ENCODE measurements at places on chromosomes 6 and 20.

- no peak for DNase-seq
Observed at GRCh38 chr20:21715193-21715881, 9.9 kb downstream of the PAX1 start.

DNA sequence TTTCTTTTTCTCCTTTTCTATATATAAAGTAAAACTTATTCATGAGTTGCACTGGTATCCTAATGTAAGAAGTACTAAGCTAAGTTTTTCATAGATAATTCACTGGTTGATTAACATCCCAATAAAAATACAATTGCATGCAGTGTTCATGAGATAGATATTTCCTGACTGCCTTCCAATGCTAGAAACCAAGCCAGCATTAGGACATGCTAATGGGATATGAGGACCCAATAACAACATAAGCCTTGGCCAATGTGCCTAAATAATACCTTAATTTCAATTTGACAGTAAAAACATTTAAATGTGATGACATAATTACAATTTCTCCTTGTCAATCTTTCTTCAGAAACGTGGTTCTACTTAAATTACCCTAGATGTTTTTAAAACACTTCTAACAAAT is 152.7 kb downstream of the RNGTT start:
- DNase-seq = no peak

DNA sequence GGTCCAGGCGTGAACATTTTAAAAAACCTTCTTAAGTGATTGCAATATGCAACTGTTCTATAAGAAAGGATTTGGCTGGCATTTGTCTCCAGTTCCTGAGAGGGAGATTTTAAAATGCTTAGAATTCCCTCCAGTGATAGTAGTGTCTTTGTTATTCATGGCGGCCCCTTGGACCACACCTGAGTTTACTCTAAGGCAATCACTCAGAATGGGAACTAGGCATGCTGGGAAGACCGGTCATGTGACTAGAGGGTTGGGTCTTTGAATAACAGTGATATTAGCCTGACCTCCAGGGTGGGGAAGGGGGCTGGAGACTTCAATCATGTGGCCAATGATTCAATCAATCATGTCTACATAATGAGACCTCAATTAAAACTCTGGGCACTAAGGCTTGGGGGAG is 50.7 kb upstream of the UTRN start:
- no peak for DNase-seq

- no peak for DNase-seq
Observed at GRCh38 chr6:166104107-166104506, 63.5 kb downstream of the TBXT start.

- peak; percentile 43 for DNase-seq
Observed at GRCh38 chr6:166540631-166541331, 45.7 kb downstream of the RAMACL start.

- no peak for DNase-seq
Observed at GRCh38 chr6:35543459-35544193, 30.9 kb upstream of the TULP1 start.

DNA sequence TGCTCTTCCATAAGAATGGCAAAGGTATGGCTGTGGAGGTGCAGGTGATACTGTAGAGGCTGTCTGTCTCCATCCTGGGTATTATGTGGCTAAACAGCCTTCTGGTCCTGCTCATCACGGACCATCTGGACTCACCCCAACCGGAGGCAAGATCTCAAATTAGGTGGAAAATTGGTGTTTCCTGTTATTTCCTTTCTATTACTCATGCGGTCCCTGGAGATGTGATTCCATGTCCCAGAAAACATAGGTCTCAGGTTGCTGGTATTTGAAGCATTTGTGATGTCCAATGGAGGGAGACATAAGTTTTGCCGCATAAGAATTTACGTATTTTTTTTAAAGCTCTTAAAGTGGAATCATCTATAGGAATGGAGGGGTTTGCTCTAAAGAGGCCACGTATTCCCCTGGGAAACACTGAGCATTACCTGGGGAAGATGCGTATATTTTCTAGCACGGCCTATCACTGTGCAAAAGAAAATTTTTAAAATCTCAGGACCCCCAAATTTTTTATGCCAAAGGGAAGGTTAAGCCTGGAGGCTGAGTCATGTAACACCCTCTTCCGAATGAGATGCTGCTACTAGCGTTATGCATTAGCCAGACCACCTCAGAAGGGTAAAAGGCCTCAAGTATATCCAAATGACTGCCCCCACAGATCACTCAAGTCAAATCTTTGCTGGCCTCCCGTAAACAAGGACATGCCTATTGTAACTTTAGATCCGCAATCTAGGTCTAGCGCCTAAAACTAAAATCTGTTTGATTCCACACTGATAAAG is 22.4 kb upstream of the PBOV1 start:
- DNase-seq = no peak

DNA sequence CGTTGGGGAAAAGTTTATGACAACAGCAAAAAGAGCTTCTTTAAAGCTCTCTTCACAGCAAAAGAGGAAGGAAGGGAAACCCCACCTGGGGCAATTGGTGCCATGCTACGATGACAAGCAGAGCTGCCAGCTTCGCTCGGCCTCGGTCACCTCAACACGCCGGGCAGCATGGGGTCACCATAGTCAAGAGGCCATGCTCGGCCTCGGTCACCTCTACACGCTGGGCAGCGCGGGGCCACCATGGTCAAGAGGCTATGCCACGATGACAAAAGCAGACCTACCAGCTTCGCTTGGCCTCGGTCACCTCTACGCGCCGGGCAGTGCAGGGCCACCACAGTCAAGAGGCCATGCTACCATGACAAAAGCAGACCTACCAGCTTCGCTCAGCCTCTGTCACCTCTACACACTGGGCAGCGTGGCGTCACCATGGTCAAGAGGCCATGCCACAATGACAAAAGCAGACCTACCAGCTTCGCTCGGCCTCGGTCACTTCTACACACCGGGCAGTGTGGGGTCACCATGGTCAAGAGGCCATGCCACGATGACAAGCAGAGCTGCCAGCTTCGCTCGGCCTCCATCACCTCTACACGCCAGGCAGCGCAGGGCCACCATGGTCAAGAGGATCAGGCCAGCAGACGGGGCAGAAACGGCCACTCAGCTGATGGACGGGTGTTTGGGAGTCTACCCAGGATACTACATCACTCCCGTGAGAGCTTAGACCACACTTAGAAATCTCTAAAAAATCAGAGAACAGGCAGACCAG is 12.1 kb downstream of the APMAP start:
- DNase-seq = no peak

GRCh38 chr6:3534599-3534998 is 77.7 kb upstream of the SLC22A23 start:
- no peak for DNase-seq

- DNase-seq = no peak
Observed at GRCh38 chr6:145547594-145548335, 187.6 kb downstream of the EPM2A start.

GRCh38 chr6:36839749-36840431 is 646 bp upstream of the CPNE5 start:
- DNase-seq = peak; percentile 49

DNA sequence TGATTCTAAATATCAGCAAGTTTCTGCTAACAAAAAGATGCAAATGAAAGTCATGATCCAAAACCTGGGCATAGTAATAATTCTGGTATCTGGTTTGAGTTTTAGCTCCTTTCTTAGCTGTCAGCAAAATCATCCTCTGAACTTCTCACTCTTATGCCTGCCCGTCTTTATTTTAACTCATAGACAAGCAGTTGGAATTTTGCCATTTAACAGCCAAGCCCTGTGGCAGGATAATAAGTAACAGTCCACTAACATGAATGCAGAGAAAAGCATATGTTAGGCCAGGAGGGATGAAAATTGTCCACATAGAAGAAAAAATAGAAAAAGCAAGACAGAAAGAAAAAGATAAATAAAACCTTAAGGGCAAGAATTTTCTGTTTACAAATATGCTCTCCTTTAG is 170.0 kb upstream of the LAMA2 start:
- no peak for DNase-seq

GRCh38 chr6:44674226-44675155 is 287.0 kb downstream of the CDC5L start:
- DNase-seq = no peak

DNA sequence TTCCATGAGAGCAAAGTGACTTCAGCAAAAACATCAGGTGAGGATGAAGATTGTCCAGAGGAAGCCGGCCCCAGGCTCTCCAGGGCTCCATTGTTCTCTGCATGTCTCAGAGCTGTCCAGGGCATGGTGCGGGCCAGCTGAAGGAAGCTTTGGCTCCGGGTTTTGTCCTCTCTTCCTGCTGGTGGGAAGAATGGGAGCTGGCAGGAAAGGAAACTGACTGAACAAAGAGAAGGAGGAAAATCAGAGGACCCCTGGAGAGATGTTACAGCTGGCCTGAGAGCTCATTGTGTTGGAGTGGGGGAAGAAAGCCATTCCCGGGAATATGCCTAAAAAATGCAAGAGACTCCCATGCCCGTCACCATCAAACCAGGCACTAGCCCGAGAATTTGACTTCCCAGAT is 27.1 kb downstream of the PRND start:
- DNase-seq = no peak

All from activated CD4-positive, alpha-beta T cell treated with anti-CD3 and anti-CD28 coated beads, Interleukin-2, amount 50 U/mL, for 1 hour (primary cell).